ENCODE measurements at places on chromosomes 3 and 15.
A peak's percentile ranks its signal among the peaks of the same experiment; 100 is the strongest.

DNA sequence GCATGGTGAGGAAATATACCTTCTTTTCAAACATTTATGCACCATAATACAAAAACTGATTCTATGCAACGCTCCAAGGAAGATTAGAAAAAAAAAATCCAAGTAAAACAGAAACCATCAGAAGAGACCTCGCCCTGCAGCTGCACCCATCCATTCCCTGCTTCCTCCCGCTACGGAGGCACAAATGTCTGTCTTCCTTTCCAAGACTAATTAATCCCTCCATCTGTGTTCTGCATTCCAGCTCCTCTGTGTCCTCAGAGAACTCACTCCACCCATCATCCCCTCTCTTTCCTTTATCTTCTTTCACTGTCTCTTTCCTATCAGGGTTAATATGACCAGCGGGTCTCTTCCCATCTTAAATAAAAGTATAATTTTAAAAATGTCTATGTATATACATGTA lies 196.1 kb downstream of the ADAMTSL3 start:
- no peak for DNase-seq

DNA sequence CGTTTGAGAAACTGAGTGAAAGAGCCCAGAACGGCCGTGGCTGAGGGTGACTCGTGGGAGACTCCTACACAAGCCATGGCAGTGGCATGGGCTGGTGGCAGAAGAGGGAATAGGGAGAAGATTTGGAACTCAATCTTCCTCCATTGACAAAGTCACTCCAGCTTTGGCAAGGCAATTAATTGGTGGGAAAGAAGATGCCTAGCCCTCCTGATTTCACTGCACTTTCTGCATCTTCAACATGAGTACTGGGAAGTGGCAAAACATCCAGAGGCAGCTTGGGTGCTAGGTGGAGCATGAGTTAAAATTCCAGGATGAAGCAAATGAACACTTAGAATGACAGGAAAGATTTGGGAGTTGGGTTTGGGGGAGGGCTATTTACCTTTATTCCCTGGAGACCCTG lies 1.4 kb upstream of the TGFBR2 start:
- no peak for DNase-seq

GRCh38 chr15:45635191-45635638 lies 386 bp downstream of the SQOR start:
- DNase-seq, result peak; percentile 38

DNA sequence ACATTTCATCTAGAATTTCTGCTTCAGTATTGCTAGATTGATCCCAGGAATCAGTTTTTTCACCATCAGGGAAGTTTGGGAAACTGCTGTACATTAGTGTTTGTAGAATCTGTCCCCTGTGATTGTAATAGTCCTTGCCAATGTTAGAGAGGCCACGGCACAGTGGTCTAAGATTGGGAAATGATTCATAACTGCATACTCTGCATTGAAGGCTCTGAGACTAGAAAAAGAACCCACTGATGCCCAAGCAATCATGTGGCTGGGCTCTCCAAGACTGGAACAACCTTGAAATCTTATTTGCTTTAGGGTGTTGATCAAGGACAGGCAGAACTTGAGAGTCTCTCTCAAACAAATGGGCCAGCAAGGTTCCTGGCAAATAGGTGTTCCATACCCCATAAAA lies 245.6 kb upstream of the LRTM1 start:
- no peak for DNase-seq

DNA sequence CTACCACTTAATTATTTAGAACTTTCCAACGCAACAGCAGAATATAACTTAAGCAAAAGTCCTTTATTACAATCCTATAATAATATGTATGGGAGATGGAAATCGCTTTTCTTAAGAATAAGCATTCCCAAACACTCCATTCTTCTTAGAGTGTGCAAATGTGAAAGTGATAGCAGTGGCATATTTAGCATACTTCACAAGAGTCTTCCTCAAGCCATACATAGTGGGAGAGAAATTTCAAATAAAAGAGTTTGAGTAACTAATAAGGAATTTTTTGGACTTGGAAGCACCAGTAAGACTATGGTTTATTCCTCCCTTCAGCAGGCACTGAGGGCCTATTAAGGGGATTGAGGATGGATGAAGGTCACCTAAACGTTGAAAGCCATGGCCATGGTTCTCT lies 22.1 kb upstream of the BNC1 start:
- no peak for DNase-seq

GRCh38 chr3:100606894-100607512 lies 2.4 kb upstream of the ADGRG7 start:
- DNase-seq, result no peak

DNA sequence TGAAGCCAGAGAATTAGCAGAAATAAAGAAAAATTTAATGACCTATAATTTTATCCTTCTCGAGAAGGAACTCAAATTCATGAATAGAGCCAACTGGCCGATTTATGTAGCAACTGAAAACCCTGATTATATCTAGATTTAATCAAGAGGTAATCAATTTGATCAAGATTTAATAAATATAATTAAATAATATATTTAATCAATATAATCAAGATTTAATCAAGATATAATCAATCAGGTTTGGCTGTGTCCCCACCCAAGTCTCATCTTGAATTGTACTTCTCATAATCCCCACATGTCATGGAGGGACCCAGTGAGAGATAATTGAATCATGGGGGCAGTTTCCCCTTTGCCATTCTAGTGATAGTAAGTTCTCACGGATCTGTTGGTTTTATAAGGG lies 181.2 kb upstream of the CDIN1 start:
- DNase-seq, result no peak

GRCh38 chr15:91447991-91448644 lies 348.1 kb downstream of the SV2B start:
- DNase-seq, result no peak

DNA sequence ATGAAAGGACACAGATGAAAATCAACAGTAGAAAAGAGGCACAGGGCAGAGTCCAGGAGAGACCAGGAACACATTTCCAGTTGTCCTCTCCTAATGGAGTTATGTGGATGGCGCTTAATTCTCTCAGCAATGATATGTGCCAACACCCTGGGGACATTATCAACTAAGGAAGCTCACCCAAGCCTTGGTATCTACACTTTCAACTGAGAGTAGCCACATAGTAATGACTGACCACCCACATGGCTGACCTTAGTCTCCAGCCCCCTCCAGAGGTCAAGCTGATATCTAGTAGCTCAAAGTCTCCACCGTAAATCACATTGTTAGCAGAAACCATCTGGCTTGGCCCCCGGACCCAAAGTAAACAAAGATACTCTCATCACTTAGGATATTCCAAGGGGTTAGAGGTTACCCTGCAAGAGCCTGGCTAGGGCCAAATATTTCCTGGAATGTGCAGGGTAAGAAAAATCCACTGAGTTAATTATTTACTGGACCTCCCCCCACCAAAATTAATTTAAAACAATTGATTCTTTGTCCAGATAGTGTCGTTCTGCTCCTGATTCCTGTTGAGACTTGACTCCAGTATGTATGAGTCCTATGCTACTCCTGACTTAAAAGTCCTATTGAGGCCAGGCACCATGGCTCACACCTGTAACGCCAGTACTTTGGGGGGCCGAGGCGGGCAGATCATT lies 24.8 kb downstream of the GABRR3 start:
- DNase-seq, result no peak

GRCh38 chr3:141998669-141999290 lies 122.3 kb downstream of the ATP1B3 start:
- no peak for DNase-seq

DNA sequence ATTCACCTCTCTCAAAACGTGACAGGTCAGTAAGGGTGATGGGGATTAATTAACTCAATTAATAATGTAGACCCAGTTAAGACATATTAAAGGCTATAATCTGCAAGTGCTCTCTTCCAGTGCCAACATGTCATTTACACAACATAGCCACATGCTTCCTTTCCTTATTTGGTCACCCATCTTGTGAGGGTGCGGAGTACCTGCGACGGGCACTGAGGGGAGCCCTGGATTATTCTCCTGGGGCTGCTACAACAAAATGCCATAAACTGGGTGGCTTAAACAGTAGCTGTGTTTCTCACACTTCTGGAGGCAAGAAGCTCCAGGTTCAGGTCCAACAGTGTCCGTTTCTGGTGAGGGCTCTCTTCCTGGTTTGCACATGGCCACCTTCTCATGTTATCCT lies 157.4 kb upstream of the LRTM1 start:
- no peak for DNase-seq

GRCh38 chr3:28788571-28788970 lies 439.9 kb upstream of the AZI2 start:
- DNase-seq, result no peak

GRCh38 chr3:13419505-13420044 lies 547 bp downstream of the NUP210 start:
- peak; percentile 29 for DNase-seq

GRCh38 chr3:10223676-10224639 lies 24.3 kb upstream of the TATDN2 start:
- DNase-seq, result no peak

GRCh38 chr3:51388286-51389029 lies 2.6 kb upstream of the RBM15B start:
- DNase-seq, result no peak

GRCh38 chr15:100928632-100929280 lies 9.6 kb downstream of the LRRK1 start:
- no peak for DNase-seq

DNA sequence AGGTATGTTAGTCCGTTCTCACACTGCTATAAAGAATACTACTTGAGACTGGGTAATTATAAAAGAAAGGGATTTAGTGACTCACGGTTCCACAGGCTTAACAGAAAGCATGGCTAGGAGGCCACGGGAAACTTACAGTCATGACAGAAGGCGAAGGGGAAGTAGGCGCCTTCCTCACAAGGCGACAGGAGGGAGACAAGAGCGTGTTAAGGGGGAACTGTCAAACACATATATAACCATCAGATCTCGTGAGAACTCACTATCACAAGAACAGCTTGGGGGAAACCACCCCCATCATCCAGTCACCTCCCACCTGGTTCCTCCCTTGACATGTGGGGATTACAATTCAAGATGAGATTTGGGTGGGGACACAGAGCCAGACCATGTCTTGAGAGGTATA lies 30.4 kb downstream of the SPRED1 start:
- no peak for DNase-seq

DNA sequence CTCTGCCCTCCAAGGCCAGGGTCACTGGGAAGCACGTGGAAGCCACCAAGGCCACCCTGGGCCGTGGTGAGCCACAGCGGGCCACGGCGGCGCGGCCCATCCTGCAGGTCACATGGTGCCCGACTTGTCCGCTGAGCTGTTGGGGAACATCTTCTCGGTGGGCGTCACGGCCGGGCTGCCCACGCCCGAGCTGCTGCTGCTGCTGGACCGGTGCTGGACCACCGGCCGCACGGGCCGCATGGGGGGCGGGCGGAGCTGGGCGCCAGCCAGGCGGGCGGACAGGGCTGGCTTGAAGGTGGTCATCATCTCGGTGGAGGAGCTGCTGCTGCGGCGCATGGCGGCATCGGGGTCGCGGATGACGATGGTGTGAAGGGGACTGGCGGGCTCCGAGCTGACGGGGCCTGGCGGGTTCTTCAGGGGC lies 22.1 kb upstream of the RAD18 start:
- DNase-seq, result no peak

DNA sequence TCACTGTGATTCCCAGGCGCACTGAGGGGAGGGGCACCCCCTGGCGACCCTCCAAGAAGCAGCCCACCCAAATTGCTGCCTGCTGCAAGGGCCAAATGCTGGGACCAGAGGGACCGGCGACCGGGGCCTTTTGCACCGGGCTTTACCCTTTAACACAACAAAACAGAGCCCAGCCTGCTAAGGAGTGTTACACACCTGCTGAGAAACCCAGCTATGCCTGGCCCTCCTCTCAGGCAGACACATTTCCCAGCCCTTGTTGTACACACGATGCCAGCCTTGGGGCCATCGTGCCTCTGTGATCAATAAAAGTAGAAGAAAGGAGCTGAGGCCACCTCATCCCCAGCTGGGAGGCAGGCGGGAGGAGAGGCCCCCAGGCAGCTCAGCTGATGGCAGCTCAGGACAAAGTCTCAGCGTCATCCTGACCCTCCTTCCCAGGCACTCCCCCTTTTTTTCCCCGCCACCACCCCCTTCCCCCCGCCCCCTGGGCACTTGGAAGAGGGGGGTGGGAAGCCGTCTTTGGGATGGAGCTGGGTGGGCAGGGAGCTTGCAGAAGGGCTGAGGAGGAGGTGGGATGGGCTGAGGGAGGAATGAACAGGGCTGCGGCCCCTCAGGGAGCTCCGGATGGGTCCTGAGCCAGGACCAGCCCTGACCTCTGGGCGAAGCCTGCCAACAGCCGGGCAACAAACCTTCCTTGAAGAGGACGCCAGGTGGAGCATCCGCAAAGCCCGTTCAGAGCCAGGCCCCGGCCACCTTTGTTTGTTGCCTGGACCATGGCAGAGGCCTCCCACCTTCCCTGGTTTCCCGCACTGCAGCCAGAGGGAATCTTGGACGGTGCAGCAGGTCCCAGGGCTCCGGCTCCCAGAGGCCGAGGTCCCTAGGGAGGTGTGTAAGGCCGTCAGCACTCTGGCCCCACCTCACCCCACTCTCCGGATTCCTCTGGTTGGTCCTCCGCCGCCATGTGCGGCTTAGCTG lies 45.9 kb upstream of the SEC61A1 start:
- no peak for DNase-seq

- no peak for DNase-seq
Observed at GRCh38 chr3:177057768-177058167, 139.5 kb downstream of the TBL1XR1 start.

GRCh38 chr3:6282918-6283317 lies 578.0 kb upstream of the GRM7 start:
- DNase-seq, result no peak

- DNase-seq, result no peak
Observed at GRCh38 chr3:69052472-69052898, 352 bp upstream of the TMF1 start.

DNA sequence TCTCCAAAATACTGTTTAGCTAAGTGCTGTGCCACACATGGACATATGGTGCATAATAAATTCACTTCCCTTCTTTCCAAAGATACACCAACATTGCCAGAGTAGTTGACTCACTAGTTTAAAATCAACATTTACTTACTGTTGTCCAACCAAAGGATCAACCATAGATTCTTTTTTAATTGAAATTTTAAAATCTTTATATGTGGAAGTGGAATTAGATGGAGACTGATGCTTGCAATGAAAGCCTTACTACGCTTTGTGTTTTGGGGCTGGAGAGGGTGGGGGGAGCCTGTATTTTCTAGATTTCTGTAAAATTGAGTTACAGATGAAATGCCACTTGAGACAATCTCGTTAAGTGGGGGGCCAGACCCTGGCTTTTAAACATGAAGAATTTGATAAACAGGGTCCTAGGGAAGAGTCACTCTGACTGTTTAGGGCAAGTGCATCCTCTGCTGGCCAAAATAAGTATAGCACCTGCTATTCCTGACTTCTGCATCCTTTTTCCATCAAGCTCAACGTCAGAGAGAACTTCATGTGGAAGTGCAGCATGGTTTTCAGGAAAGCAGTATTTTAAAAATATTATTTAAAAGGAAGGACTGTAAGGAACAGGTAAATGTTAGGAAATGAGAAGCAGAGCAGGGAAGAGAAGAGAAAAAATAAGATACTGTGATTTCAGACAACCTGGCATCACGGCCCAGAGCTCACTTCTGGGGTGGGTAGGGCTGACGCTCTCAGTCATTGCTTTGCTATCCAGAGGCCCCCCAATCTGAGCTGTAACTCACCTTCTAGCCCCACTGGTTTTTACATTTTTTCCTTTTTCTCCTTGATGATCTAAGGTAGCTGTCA lies 76.7 kb downstream of the BOC start:
- DNase-seq, result peak; percentile 27

GRCh38 chr15:46556010-46556409 lies 921.2 kb downstream of the SQOR start:
- DNase-seq, result no peak

- no peak for DNase-seq
Observed at GRCh38 chr15:88262064-88262463, 5.5 kb upstream of the NTRK3 start.

- DNase-seq, result no peak
Observed at GRCh38 chr3:98710067-98710659, 53.0 kb upstream of the ST3GAL6 start.

- no peak for DNase-seq
Observed at GRCh38 chr3:114336122-114336697, 42.4 kb downstream of the TIGIT start.

All from effector CD8-positive, alpha-beta T cell (primary cell).